HFF-Myc (cell line): ENCODE measurements at places on chromosomes 7 and 10.

DNA sequence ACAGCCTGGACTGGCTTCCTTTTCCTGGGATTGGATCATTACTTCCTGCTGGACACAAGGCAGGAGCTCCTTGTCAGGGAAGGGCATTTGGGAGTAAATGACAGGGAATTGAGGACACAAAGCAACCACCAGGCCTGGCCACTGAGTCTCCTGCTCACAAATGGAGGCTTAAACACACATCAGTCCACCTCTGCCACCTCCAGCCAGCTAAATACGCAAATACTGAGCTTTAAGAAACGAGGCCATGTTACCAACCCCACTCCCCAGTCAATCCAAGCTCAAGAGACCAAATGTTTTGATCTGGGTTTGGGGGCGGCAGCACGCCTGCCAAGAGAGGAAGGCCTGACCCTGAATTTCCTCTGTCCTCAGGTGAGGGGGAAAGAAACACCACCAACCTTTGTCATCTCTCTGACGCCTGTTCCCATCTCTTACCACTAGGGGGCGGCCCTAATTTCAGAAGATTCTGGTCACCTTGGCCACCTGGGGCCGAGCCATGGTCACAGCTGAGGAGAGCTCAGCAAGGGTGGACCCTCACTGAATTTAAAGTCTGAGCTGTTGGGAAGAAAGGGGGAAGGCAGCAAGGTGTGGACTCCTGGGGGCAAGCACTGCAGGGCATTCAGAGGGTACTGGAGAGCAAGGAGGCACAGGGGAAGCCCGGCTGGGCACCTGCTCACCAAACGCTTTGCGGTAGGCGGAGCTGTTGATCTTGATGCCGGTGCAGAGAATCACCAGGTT, 16.5 kb downstream of the AIFM2 start:
- no peak for DNase-seq

DNA sequence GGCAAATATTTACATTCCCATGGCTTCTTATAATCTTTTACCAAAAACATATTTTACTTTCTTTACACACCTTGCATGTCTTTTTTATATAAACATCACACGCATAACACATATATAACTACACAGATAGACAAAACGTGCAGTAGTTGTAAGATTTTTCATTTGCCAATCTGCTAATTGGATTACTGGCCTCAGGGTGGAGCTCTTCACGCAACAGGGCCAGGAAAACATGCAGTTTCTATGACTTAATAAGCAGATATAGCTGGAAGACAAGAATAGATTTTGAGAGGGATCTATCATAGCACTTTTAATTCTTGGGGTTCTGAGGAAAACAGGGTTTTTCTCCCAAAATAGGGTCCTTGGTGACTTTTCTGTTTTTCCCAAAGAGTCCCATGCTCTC, 12.7 kb downstream of the ACADSB start:
- DNase-seq: no peak

GRCh38 chr10:97713826-97714400, 383 bp downstream of the MARVELD1 start:
- no peak for DNase-seq

GRCh38 chr7:29356631-29357030, 162.1 kb downstream of the CHN2 start:
- no peak for DNase-seq

- no peak for DNase-seq
Measured at GRCh38 chr10:124409696-124410095, 9.0 kb downstream of the OAT start.

DNA sequence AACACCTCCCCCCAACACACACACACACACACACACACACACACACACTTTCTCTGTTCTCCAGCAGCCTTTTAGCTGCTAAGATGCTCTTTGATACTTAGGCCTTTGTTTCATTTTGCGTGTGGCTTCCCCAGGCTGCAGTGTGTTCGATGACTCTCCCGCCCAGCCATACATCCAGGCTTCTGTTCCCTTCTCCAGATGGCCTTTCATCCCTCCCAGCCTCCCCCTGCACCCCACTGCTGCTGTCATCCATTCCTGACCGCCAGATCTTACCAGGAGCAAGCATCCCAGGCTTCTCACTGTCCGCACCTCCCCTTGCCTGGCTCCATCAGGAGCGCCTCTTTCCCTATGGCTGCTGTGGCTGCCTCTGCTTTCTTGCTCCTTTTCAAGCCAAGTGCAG, 77.8 kb upstream of the PPIF start:
- no peak for DNase-seq

- DNase-seq: no peak
Measured at GRCh38 chr7:68587599-68587998, 1010.7 kb upstream of the AUTS2 start.

DNA sequence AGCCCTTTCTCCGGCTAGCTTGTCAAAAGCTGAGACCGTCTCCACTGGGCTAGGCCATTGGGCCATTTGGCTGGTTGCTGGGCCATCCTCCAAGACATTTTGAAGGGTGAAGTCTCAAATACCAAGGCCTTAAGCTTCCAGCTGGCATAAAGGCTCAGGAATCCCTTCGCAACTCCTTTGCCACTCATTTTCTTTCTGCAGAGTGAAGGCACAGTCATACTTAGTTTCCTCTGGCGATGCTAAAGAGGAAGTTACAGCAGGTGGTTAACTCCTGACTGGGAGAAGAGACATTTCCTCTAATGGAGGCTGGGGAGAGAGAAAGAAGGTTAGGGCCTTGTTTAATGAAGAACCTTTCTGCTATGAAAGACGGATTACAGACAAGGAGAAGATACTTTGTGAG, 4.8 kb upstream of the REPIN1 start:
- DNase-seq: no peak

DNA sequence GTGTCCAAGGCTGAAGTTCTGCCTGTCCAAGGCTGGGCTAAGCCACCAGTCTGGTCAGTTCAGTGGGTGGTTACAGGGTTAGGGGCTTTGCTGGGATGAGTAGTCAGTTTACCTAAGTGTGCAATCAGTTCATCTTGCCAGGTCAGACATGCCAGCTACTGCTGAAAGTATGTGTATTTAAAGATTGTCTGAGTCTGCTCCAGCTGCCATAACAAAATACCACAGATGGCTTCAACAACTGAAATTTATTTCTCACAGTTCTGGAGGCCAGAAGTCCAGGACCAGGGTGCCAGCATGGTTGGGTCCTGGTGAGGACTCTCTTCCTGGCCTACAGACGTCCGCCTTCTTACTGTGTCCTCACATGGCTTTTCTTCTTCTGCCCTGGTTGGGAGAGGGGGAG, 52.4 kb upstream of the TNS3 start:
- no peak for DNase-seq

- no peak for DNase-seq
Measured at GRCh38 chr7:141200191-141201108, 126.6 kb downstream of the TMEM178B start.
